ENCODE measurements at places on chromosomes 13 and 19.

- DNase-seq, result no peak
Measured at GRCh38 chr13:113192902-113193301, 15.6 kb downstream of the PCID2 start.

DNA sequence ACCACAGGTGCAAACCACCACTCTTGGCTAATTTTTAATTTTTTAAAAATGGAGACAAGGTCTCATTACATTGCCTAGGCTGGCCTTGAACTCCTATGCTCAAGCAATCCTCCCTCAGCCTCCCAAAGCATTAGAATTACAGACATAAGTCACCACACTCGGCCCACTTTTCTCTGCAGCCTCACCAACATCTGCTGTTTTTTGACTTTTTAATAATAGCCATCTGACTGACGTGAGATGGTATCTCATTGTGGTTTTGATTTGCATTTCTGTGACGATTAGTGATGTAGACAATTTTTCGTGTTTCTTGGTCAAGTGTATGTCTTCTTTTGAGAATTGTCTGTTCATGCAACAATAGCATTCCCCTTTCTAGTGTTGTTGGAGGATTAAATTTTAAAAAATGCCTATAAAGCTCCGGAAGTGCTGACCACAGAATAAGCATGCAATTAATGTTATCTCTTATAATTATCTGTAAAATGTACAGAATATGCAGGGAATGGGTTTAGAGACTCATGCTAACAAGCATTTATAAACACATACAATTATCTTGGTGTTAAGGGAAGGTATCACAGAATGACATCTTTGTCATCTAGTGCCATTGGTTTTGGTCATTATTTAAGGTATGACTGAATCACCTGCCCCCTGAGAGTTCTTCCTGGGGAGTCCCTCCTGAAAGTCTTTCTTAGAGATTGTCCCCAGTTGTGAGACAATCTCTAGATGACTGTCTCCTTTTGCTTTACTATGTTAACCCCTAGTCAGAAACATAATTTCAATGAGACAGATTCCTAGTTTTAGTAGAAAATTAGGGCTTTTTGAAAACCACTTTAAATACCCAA is 118.5 kb upstream of the SERTM1 start:
- DNase-seq, result no peak

DNA sequence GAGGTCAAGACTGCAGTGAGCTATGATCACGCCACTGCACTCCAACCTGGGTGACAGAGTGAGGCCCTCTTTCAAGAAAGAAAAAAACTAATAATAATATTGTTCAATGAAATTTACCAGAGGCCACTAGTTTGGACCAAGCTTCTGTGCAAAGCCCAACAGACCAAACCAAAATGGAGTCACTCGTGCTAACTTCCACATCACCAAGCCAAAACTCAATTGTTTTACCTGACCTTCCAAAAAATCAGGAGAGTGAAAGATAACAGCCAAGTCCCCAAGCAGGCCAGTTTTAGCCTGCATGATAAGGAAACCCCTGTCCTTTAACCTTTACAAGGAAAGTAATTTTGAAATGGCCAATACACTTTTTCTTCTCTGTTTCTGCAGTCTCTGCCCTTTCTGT is 20.0 kb downstream of the LYPD3 start:
- no peak for DNase-seq

GRCh38 chr19:49802836-49803528 is 10.1 kb downstream of the FUZ start:
- DNase-seq, result no peak

- no peak for DNase-seq
Measured at GRCh38 chr13:23918208-23918607, 20.9 kb upstream of the C1QTNF9B start.

- DNase-seq, result no peak
Measured at GRCh38 chr13:22801402-22802003, 379.3 kb upstream of the SGCG start.

DNA sequence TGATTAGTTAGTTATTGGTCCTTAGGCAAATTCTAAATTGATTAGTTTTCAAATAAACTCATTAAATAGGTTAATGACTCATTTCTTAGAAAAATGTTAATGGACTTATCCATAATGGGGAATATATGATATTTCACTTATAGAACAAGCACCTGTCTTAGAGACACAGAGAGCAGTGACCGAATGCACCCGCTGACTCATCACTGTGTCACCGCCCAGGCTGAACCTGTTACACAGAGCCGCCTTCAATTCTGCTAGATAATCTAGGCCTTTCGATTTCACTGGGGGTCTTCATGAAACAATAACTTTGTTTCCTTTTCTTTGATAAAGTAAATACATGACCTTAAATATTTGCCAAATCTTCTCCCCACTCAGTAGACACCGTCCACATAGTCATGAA is 13.1 kb downstream of the IRS2 start:
- no peak for DNase-seq

Measured in ecto neural progenitor cell (in vitro differentiated cells).